ENCODE measurements at places on chromosomes 5 and 9. TPM values are rescaled to one million over a fixed set of nuclear protein-coding genes. Genes with fewer than 3 reads are reported as not detected.

SLC22A5 gene
- 5.9 TPM for total RNA-seq

CYLC2 gene
- total RNA-seq, result not detected

GLRA1 gene
- not detected for total RNA-seq

PTGES gene
- 7.5 TPM for total RNA-seq

SPOCK1 gene
- total RNA-seq, result 12.3 TPM

PCDHB7 gene
- total RNA-seq, result 3.3 TPM

CARTPT gene
- total RNA-seq, result not detected

PLPP6 gene
- 5.5 TPM for total RNA-seq

OCLN gene
- 8.0 TPM for total RNA-seq

CEP120 gene
- 22.4 TPM for total RNA-seq

SLC46A2 gene
- not detected for total RNA-seq

ADAMTS13 gene
- total RNA-seq, result 4.2 TPM

SEMA6A gene
- total RNA-seq, result 47.2 TPM

TMEM215 gene
- 2.1 TPM for total RNA-seq

PITX1 gene
- 93.7 TPM for total RNA-seq

PCDHA10 gene
- 0.21 TPM for total RNA-seq
